ENCODE measurements at places on chromosomes 6 and 20.
A peak's percentile ranks its signal among the peaks of the same experiment; 100 is the strongest.

DNA sequence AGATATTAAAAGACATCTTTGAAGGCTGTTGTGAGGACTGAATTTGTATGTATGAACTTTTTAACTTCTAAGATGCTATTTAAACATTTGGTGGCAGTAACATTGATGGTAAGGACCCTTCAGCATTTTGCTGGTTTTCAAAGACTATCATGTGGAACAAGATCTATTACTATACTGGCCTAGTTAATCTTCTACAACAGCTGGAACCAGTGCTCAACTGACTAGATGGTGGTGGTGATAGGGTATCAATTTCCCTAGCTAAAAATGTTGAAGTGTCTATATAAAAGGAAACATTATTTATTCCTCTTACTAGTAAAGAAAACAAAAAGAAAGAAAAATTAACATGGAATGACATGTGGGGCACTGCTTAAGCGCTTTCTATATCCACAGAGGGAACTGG, 195.7 kb downstream of the TASP1 start:
- DNase-seq = no peak

- DNase-seq = no peak
These were observed 84.3 kb upstream of the IFNGR1 start for GRCh38 chr6:137303441-137303840.

GRCh38 chr20:19851861-19852260, 93.8 kb downstream of the RIN2 start:
- no peak for DNase-seq

DNA sequence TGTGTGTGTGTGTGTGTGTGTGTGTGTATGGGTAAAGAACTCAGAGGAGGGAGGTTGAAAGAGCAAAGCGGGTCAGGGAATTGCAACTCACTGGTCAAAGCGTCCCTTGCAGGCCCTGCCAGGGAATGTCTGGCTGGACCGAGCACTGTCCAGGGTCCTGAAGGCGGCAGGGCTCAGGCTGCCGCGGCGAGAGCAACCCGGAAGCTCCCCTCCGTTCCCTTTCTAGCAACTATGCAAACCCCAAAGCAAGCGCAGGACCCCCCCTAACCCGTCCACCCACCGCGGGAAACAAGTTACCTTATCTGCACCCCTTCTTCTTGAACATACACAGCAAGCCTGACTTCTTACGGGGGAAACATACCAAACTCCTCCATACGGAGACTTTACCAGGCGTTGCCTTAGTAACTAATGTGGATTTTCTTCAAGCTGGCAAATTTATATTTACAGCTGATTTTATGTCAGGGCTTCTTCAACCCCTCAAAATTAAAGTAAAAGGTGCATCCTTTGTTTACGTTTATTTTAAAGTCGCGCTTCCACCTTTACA, 538 bp upstream of the GRM1 start:
- no peak for DNase-seq

- DNase-seq = no peak
These were observed 567.4 kb downstream of the CBLN4 start for GRCh38 chr20:55437798-55438415.

DNA sequence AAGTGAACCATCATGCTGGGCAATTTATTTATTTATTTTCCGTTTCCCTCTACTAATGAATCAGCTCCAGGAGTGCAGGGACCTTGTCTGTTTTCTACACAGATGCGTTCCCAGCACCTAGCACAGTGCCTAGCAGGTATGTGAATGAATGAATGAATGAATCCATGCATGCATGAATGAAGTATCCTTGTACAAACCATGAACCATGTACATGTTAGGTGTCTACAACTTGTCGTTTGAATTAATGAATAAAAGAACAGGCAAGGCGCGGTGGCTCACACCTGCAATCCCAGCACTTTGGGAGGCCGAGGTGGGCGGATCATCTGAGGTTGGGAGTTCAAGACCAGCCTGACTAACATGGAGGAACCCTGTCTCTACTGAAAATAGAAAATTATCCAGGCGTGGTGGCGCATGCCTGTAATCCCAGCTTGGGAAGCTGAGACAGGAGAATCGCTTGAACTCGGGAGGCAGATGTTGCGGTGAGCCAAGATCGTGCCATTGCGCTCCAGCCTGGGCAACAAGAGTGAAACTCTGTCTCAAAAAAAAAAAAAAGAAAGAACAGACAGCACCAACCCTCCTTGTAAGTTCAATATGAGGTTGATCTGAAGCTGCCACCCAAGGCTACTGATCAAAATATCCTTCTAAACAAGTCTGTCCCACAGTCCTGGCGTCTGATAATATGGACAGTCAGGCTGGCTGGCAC, 27.3 kb upstream of the SLC9A8 start:
- no peak for DNase-seq

GRCh38 chr6:140027219-140027618, 652.8 kb upstream of the CITED2 start:
- no peak for DNase-seq

- DNase-seq = no peak
These were observed 8.0 kb downstream of the CYP24A1 start for GRCh38 chr20:54165803-54166202.

DNA sequence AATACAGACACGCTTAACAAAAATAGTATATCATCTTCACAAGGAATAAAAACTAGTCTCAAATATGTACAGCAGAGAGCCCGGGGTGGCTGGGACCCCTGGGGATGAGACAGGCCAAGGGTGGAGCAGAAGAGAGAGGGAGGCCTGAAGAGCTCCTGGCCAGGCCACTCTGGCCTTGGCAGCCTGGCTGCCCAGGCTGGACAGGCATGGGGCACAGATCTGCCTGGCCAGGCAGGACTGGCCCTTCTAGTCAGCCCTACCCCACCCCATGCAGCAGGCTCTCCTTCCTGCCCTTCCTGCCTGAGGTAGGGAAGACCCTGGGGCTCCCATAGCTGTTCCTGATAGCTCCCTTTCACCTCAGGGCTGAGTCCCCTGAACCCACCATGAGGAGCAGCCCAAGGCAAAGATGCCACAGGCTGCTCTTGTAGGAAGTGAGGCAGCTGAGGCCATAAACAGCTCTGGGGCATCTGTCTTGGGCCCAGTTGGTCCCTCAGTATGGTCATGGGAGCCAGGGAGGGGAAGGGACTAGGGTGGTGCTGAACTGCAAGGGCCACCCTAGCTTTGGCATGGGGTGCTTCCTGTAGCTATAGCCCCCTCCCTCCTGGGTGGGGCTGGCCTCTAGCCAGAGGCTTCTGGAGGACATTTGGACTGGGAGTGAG, 27.1 kb downstream of the COX4I2 start:
- no peak for DNase-seq

DNA sequence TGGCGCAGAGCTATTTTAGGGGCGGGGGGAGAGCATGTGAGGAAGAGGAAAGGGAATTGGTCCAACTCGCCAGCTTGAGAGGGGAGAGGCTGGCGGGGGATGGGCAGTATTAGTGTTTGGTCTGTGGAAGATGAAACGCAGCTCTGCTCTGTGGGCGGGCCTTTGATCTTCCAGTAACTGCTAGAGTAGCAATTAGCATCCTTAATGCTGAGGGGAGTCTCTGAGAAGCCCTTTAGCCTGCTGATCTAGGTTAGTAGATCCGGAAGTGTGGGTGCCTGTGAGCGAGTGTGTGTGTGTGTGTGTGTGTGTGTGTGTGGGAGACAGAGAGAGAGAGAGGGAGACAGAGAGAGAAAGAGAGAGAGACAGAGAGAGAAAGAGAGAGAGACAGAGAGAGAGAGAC, 117.2 kb upstream of the BACH2 start:
- DNase-seq = peak; percentile 79

DNA sequence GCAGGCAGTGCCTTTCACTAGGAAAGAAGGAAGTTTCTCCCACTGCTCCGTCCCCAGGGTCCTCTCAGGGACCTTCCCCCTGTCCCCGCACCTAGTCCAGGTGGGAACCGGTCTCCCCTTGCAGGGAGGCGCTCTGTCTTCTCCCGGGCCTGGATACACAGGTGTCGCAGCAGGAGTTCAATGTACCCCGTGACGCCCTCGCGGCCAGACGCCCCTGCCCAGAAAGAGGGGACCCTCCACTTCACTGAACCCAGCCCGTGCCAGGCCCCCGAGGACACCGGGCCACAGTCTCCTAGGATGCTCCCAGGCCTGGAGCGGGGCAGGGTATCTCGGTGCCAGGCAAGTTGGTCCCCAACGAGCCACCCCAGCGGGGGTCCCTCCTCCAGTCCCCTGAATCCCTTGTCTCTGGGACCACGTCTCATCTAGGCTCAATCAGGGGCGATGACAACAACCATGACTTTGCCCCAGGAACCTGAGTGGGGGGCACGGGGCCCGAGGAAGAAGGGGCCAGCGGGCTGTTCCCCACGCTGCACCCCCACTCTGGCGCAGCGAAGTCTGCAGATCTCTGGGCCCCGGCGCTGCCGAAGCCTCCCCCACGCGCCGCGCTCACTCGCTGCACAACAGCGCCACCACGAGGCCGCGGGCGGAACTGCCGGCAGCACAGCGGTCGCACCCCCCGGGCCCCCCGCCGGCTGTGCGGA, 103.0 kb downstream of the EDN3 start:
- DNase-seq = no peak

DNA sequence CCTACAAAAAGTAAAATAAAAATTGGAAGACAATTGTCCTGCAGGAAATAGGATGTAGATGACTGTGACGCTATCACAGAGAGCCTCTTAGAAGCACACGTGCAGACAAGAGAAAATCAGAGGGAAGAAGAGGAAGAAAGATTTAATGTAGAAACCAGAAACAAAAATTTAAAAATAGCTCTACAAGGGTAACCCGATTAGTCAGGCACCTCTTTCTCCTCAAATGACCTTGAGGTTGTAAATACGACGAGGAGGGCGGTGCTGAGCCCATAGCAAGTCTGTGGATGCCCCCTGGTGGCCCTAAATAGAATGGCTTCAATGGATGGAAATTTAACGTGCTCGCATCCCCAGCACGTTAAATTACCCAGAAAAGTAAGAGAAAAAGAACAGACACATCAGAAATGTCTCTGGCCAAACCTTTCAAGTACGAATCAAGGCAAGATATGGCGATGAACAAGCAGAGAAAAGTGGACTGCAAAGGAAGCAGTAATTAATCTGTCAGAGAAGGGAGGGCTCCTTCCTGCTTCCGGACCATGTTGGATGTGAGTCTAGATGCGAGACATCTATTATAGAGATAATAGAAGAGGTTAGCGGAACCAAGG, 4.2 kb upstream of the PRPH2 start:
- DNase-seq = peak; percentile 76

- no peak for DNase-seq
These were observed 129.6 kb upstream of the NUP153 start for GRCh38 chr6:17836293-17836692.

GRCh38 chr6:69917834-69918233, 51.5 kb downstream of the COL19A1 start:
- no peak for DNase-seq

- DNase-seq = no peak
These were observed 92.1 kb downstream of the EPB41L2 start for GRCh38 chr6:130970839-130971410.

DNA sequence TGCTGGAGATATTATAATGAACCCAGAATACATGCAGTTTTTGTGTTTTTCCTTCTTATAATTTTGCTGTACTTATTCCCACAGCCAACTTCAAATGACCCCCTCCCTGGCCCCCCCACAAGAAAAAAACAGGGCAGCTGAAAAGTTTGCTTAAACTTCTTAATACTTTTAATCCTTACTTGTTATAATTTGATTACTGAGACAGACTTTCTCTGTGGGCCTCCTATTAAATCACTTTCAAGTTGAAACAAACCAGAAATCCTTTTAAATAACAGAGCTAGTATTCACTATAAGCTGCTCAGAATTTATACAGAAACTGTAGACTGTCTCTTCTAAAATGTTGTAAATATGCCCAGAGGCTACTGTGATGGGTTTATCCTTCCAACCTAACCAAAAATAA, 106.3 kb downstream of the CENPW start:
- DNase-seq = no peak

DNA sequence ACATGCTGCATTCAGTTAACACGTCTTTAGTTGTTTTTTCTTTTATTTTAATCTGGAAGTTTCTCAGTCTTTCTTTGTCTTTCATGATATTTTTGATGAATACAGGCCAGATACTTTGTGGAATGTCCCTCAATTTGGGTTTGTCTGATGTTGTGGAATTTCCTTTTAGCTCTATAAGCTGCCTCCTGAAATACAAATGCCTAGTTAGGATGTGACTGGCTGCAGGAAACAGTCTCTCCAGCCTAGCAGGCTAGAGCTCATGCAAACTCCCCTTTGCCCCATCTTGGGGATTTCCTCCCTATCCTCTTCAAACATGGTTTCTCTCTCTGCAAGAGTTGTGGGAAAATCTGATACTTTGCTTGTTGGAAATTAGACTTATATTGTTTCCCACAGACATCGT, 89.3 kb upstream of the JAG1 start:
- no peak for DNase-seq
